ENCODE measurements at places on chromosomes 3 and 15. TPM values are rescaled to one million over a fixed set of nuclear protein-coding genes. Genes with fewer than 3 reads are reported as not detected.

The CAND2 gene
- 0.77 TPM for total RNA-seq

DNA sequence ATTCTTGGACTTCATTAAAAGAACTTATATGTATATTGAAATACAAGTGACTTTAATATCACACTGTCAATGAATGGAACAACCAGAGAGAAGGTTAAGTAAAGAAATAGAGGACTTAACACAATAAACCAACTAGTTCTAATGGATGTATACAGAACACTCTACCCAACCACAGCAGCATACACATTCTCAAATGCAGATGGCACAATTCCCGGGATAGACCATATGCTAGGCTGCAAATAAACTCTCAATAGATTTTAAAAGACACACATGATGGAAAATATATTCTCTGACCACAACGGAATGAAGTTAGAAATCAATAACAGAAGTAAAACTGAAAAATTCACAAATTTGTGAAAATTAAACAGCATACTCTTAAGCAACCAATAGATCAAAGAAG, 214.3 kb upstream of the LINGO1 start:
- no peak for DNase-seq

The TM4SF1 gene
- 63.9 TPM for total RNA-seq

GRCh38 chr15:72962054-72962702, 90.1 kb upstream of the NEO1 start:
- no peak for DNase-seq

DNA sequence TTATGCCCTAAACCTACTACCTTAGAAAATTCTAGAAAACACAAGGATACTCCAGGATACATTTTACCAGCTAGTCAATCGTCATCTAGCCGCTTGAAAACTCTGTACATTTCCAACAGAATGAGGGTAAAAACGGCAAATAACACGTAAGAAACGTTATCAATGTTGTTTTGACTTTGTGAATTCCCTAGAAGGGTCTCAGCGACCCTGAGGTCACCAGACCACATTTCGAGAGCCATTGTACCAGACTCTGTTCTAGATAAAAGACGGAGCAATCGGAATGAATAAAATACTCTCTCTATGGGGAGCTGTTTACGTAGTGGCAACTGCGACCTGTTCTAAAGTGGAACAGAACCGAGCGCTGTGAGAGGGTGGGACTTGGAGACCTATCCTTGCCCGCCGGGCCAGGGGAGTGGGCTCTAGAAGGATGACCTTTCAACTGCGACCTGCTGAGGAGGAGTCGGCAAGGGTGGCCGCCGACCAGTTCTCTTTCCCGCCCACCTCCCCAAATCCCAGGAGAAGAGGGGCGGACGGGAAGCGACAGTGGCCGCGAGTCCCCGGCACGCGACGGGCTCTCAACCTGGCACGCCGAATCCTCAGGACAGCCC, 778 bp upstream of the AP4E1 start:
- DNase-seq, result peak; percentile 24

The SRPRB gene
- total RNA-seq, result 81.7 TPM

- DNase-seq, result no peak
Observed at GRCh38 chr3:150742679-150743078, 20.3 kb downstream of the SIAH2 start.

DNA sequence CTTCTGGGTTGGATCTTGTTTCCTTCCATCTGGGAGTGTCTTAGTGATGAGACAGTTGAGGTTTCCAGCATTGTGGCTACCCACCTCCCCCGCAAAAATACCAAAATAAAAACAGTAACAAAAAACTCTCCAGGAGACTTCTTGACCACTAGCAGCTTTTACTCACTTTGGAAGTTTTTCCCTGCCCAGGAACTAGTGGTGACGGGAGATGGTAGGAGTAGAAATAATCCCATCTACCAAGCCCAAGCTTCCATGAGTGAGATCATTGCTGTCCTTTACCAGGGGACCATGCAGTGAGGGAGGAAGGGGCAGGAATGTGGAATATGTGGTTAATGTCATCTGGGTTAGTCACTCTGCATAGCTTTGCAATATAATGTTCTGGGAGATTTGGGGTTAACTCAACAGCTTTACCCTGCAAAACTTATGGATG, 187.7 kb downstream of the ITPR1 start:
- DNase-seq, result no peak

The PPIP5K1 gene
- total RNA-seq, result 85.3 TPM

DNA sequence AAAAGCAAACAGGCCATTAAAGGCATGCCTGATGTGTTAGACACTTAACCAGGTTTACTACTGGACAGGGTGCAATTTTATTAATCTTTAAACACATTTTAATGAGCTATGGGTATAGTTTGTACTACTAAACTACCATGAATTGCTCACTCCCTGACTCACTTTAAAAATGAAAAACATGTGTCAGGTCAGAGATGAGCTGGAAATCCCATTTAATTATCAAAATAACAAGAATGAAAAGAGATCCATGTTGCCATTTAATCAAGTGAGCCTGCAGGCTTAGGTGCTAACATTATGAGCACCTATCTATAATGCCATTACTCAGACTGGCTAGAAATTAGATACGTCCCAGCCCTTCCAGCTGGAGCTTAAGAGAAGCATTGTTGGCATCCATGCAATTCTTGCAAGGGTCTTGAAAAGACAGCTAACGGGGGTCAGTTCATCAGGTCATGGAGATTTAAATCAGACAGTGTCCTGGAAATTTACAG, 224.4 kb downstream of the THRB start:
- DNase-seq, result no peak

GRCh38 chr3:122789585-122790273, 3.9 kb downstream of the HSPBAP1 start:
- DNase-seq, result peak; percentile 75

- DNase-seq, result no peak
Observed at GRCh38 chr3:151592287-151592686, 131.4 kb upstream of the IGSF10 start.

The SKOR1 gene
- under 0.01 TPM for total RNA-seq

The ADCY5 gene
- not detected for total RNA-seq

GRCh38 chr3:43298292-43298691, 12.0 kb downstream of the SNRK start:
- no peak for DNase-seq

DNA sequence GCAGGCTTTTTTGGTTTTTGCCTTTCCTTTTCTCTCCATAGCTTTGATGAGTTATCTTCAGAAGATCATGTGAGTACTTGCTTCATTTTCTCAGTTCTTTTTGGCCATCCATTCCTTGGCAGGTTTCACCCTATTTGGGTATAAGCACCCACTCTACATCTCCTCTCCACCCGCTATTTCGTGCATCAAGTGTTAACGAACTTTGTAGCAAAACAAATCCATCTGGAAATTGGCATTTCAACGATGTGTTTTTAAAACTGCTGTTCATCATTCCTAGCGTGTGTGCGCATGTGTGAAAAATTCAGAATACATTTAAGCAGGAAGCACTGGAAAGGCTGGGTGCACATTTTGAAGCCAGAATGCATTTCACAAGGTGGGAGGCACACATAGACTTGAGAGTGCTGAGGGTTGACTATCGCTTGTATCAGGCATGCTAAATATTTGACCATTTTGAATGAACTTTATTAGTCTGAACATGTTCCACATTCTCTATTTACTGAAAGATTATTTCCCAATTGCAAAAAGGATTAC, 89.7 kb upstream of the FHIT start:
- no peak for DNase-seq

DNA sequence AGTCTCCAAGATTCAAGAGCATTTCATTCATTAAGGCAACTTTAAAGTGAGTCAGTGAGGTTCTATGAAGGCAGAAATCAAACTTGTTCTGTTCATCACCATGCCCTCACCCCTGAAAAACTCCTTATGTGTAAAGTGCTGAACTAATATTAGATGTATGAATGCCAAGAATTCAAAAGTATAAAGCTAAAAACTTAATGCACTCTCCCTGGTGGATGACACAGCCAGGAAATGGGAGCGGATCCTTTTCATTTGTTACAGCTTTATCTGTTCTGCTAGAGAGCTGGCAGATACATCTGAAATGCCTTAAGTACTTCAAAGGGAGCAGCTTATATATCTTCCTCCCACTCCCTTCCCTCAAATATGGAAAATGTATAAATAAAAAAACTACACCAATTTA, 8.2 kb downstream of the TXNRD3 start:
- DNase-seq, result peak; percentile 43

- no peak for DNase-seq
Observed at GRCh38 chr3:58679446-58679845, 12.9 kb upstream of the FAM3D start.

DNA sequence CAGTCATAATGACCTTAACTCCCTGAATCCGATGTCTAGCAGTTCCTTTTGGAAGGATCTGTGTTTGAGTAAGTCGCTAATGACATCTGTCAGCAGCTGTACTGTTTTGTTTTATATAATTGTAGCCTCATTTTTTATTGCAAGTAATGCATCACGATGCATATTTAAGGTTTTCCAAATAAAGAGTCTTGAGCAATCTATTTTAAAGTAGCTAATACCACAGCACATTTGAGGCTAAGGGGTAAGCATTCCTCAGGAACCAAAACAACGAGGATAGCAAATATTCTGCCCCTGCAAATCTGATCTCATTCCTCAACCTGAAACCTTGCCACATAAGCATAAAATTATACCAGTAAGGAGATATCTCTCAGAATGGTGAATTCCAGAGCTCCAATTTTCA, 98.7 kb downstream of the TBC1D5 start:
- DNase-seq, result no peak
